ENCODE measurements at places on chromosomes 7 and 10.

GRCh38 chr7:129786825-129787563 is 165.8 kb downstream of the UBE2H start:
- DNase-seq: no peak

DNA sequence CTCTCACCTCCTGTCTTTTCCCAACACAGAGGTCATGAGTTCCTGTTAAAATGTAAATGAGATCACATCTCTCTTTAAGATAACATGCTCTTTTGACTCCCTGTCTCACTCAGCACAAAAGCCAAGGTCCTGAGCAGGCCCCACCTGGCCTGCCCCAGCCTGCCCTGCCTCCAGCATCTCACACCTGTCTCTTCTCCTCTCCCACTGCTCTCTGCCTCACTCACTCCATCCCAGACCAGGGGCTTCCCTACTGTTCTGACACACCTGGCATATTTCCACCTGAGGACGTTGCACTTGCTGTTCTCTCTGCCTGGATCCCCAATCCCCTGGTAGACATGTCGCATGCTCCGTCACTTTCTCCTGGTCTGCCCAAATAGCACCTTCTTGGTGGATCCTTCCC is 285.0 kb upstream of the ZMIZ1 start:
- DNase-seq: no peak

DNA sequence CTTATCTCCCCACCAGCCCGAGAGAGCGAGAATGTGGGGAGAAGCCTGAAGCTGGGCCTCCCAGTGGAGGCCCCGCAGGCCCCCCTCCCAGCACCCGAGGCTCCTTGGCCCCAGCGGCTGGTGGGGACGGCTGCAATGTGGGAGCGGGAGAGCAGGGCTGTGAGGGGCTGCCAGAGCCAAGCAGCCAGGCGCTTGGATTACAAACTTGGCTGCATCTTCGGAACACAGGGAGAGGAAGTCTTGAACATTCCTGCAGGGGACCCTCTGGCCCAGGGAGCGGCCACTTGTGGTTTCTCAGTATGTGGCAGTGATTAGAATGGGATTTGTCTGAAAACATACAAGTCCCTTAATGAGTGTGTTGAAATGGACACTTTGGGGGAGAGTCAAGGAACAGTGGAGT is 23.2 kb downstream of the ELN start:
- no peak for DNase-seq

GRCh38 chr10:3420527-3421469 is 248.2 kb upstream of the PITRM1 start:
- DNase-seq: no peak

DNA sequence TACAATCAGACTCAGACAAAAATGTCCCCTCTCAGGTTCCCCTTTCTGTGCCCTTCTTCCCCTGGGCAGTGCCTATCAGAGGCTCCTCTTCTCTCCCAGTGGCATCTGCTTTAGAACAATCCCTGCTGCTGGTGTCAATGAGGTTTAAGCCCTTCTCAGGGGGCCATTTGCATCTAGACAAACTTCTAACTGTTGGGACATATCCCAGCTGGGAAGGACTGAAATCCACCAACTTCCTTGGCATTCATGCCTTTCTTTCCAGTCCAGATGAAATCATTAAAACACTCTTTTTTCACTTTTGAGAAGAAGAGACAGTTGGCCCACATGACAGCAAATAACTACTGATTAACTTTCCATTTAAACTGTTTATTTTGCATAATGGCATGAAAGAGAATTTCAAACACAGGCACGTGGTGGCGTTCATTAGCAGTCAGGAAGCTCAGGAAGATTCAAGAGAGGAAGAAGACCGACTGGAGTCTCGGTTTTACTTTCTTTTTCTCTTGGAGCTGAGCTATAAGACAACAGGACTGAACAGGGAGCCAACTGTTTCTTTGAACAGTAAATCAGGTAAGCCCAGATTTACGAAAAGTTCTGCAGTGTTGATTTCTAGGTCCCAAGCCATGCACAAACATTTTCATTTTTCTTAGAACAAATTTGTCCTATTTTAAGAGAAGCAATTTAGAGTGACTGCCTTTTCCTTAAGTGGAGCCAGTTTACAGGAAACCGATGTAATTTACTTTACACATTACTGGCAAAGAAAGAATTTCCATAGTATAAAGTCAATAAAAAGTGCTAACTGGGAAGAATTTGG is at the start of gene GIMAP2:
GIMAP2 (plus strand) TSS at position 488 of the 811 bp plus-strand sequence. CDS start 1,354 bp downstream, outside the sequence.
- DNase-seq: no peak

GRCh38 chr10:15729890-15730289 is 10.2 kb upstream of the ITGA8 start:
- no peak for DNase-seq

DNA sequence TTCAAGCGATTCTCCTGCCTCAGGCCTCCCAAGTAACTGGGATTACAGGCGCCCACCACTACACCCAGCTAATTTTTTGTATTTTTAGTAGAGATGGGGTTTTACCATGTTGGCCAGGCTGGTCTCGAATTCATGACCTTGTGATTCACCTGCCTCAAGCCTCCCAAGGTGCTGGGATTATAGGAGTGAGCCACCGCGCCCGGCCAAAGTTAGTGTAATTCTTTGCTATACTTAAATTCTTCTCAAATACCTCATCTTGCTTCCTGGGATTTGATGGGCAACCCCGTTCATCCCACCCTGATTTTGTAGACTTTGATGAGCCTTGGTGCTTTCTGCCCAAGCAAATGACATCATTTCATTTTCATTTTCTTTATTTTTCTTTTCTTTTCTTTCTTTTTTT is 54.5 kb downstream of the PAX2 start:
- no peak for DNase-seq

GRCh38 chr7:5237286-5237685 is 45.5 kb upstream of the SLC29A4 start:
- DNase-seq: peak; percentile 9

DNA sequence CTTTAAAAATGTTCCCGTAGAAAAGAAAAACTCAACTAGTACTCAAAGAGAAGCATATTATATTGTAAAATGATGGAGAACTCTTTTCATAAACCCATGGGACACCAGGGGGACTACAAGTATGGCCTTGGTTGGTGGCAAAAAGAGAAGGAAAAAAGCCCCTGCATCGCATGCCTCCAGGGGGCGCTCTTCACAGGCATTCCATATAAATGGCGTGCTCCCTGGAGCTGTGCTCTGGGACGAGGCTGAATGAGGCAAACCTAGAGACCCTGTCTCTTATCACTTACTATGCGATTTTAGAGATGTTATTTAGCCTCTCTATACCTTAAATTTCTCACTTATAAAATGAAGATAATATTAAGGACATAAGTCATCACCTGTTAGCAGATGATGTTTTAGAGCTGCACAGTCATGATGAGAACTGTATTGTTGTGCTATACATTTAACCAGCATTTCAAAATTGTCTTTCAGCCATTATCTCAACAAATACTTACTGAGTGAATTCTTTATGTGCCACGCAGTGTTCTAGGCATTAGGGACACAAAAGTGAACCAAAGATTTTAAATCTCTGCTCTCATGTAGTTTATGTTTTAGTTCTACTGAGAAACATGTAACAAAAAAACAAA is 105.8 kb downstream of the ARHGAP21 start:
- no peak for DNase-seq

GRCh38 chr10:30829901-30830300 is 200.3 kb upstream of the LYZL2 start:
- peak; percentile 42 for DNase-seq

DNA sequence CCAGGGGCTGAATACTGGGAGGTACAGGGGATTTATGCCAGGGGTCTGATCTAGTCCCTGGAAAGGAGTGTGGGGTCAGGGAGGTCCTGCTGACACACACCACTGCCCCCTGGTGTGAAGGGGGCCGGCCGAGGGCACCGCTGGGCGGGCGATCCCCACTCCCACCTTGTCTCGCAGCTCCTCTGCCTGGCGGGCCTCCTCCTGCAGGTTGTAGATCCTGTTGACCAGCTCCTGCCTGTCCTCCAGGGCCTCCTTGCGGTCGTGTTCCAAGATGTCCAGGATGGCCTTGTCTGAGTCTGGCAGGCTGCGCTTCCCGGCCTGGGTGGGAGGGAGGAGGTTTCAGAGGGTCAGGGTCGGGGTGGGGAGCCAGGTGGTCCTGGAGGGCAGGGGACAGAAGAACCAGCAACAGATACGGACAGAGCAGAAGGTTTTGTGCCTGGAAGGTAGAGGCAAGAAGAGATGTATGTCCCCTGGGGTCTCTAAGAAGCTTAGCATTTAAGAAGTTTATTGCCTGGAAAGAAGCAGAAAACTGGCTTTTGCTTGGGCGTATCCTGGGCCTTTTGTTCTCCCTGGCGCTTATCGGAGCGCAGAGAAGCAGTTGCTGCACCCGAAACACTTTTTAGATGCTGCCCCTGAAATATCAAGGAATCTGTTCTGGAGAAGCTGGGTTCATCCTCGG is 94.5 kb upstream of the GNA12 start:
- DNase-seq: no peak

DNA sequence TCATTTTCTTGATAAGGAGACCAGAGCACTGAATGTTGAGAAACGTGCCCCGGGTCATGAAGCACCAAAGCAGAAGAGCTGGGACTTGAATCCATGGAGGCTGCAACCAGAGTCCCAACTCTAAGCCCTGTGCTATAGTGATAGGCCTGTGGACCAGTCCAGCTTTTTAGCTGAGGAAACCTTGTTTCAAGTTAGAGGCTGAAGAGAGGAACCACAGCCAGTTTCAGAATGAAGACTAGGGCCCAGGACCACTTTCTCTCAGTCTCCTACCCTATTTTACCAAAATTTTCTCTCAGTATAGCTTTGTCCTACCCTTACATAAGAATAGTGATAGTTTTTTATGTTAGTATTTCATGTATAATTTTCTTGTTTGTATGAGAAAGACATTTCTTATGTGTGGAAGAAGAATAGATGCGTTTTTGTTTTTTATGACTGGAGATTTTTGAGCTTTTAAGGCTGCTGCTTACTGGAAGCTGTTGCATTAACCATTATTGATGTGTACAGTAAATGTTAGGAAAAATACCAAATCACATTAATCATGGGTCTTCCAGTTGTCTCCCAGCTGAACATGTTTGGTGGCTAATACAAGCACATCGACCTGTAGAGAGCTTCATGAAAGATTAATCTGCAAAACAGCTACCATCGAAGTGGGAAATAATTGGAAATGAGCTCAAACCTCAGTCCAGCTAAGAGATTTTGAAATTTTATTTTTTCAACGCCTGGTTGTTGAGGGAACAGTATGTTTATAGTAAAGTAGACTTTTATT is 45.0 kb upstream of the CSTF2T start:
- DNase-seq: no peak

DNA sequence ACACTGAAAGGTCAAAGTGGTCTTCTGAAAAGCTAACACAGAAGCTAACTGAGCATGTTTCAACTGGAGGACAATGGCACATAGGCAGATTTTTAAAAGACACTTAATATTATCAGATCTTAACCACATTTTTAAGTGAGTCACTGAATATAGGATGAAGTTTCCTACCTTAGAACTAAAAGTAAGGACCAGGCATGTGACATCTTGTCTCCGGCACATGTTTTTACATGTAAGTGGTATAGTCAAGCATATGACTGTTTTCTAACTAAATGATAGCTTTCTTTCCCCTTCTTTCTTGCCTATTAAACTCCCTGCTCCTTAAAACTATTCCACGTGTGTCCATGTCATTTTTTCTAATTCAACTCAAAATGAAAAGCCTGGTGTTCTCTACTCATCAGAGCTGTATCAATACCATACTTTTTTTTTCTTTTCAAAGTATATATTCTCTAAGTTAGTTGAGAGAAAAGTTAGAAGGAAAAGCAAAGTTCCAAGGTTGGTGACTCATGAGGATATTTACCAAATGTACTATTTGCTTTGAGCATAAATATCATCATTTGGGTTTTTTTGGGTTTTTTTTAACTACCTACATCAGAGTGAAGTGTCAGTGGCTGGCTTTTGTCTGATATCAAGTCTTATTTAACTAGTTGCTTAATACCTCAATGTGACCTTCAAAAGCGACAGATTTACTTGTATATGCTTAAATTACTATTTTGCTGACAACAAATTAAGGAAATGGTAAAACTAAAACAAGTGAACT is 127.5 kb downstream of the CRPPA start:
- DNase-seq: no peak

- DNase-seq: no peak
Observed at GRCh38 chr7:19110026-19110730, 7.3 kb downstream of the TWIST1 start.

GRCh38 chr10:130372222-130372621 is 236.0 kb downstream of the GLRX3 start:
- no peak for DNase-seq

DNA sequence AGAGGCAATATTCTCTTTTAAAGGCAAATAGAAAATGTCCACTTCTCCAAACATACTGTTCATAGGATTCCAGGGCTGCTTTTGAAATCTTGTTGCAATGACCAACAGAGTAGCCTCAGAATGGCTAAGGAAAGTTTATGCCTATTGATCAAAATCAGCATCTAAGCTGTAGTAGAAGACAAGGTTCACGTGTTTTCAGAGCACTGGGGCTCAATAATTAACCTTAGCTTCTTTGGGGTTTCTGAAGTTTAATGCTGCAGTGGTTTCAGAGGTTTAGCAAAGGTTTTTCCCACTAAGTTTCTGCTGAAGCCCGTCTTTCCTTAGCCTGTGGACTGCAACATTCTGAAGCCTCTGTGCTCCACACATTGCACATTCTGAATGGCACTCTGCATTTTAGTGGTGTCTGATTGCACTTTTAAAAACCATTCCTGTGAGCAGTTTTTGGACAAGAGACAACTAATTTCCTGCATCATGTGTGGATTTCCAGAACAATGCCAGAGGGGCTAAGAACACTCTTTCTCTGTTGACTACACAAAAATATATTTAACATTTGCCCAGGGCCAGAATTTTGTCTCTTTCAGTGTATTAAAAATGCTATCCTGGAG is 342.5 kb downstream of the PTEN start:
- no peak for DNase-seq

DNA sequence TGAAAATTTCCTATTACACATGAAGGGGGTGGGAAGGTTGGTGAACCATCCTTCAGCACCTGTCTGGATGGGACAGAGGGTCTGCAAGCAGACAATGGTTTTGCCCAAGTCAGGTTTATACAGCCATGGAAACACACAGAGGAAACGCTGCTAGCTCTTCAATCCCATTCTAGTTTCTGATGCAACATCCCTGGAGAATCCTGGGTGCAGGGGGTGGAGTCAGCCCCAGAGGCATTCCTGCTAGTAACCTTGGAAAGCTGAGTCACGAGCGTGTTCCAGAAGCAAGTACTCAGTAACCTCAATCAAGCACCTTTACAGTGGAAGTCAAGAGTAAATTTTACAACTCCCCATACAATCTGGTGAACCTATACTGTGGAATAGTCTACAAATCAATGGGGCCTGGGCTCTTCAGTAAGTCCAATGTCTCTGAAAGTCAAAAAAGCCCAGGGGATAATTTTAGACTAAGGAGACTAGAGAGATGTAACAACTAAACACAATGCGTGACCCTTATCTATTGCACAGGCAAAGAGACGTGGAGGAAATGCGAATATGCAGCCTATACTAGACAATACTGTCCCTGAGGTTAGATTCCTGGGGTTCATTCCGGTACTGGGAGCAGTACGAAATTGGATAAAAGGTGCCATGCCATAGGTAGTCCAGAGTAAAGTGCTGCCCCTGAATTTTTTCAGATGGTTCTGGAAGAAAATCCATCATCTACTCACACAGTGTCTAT is 95.4 kb downstream of the ZRANB1 start:
- no peak for DNase-seq

Measured in skeletal muscle cell (primary cell).